ENCODE measurements at places on chromosomes 11 and 22.
A peak's percentile ranks its signal among the peaks of the same experiment; 100 is the strongest.

DNA sequence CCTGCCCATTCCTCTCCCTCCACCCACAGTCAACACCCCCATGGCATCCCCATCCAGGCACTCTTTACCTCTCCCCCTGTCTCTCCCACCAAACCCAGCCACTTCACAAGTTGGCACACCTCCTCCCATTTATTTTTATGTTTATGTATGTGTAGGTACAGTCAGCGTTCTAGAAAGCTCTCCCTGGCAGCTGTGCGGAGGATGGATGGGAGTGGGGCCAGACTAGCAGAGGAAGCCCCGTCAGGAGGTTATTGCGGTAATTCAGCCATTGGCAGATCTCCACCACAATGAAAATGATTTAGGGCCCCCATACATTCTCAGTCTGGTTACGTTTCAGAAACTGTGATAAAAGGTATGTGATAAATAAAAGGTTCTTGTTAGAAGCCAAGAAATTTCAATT, 51.3 kb downstream of the BTG4 start:
- DNase-seq, result no peak

DNA sequence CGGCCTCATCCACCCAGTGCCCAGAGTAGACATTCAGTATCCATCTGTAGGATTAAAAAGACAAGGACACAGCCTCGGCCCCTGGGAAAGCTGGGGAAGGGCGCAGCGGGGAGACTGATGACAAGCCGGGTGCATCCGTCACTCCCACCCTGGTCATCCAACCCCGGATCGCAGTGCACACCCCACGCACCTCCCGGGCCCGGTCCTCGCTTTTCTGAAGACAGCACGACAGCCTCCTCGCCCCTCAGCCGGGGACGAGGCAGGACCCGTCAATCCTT, 1.1 kb downstream of the FCHSD2 start:
- DNase-seq, result peak; percentile 32

DNA sequence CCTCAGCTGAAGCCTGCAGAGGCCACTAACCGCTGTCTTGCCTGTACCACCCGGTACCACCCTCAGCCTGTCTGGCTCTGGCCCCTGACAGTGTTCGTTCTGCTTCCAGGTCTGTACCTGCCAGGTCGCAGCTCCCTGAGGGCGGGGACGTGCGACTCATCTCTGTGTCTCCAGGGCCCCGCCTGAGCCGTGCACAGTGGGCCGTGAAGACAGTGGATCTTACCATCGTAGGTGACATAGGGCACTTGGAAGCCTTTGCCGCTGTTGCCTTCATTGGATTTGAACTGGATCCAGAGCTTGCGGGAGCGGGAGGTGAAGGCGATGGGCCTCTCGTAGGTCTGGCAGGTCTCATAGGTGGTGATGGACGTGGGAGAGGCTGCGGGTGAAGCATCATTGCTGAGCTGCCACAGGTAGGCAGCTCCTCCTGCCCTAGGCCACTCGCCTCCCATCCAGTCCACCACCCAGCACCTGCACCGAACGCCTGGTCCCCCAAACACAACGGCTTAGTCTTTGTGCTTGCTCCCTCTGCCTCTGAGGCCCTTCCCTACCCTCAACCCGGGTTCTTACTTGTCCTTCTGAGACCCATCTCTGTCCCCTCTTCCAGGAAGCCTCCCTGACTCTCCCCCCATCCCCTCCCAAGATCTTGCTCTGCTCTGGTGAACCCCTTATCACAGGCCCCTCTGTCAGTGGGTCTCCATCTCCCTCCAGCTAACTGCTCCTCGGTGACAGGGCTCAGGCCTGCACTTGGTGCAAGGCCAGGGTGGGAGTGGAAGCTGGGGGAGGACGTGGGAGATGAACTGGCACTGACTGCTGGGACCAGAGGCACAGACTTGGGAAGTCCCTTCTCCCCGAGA, 21.1 kb upstream of the TTLL12 start:
- no peak for DNase-seq

- DNase-seq, result no peak
Measured at GRCh38 chr11:101508370-101508769, 75.4 kb downstream of the TRPC6 start.

- no peak for DNase-seq
Measured at GRCh38 chr11:1717745-1718144, 20.8 kb downstream of the KRTAP5-6 start.

GRCh38 chr22:38570779-38571364, 889 bp upstream of the DMC1 start:
- DNase-seq, result peak; percentile 28
